DMS53 (cell line): ENCODE measurements at places on chromosomes 7 and 10.

GRCh38 chr10:17273403-17273802 lies 45.4 kb downstream of the VIM start:
- peak; percentile 90 for DNase-seq

DNA sequence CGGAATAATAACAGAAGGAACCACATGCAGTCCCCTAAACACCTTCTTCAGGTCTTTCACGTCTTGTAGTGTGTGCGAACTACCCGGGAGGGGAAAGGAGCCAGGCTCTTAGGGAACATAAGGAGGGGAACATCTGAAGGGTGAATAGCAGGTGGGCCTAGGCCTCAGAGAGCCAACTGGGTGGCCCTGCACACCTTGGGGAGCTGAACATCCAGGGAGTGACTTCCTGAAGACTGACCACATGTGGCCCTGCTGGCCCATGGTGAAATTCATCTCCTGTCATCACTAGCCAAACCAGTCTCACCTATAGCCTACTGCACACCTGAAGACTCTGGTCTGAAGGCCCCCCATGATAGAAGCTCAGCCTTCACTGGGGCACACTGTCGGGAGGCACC lies 5.6 kb downstream of the CALML3 start:
- DNase-seq: no peak

DNA sequence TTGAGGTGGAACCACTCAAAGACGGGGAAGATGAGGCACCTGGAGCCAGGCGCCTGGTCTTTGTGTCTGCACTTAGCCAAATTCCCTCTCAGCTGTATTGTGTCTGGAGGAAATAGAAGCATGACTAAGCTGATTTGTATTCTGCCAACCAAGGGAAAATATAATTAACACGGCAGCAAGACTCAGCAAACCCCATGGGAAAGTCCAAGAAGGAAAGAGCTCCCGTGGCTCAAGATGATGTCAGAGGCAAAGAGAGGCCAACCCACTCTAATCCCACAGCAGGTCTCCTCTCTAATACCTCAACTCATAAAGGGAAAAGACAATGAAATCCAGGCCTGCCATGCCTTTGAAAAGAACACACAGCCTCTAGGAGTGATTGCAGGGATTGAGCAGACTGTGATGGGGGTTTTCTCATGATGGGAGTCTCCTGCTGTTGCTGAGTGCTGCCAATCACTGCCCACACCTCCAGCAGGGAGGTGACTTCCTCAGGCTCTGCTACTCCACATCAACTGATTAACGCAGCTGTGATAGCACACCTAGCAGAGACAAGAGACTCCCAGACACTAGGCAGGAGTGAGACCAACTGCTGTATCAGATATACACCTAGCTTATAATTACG lies 255.5 kb upstream of the C7orf33 start:
- DNase-seq: peak; percentile 64

GRCh38 chr7:68065581-68065980 lies 1068.9 kb downstream of the TYW1 start:
- DNase-seq: no peak

- DNase-seq: no peak
These were observed 9.9 kb upstream of the LIPM start for GRCh38 chr10:88792661-88793060.

- no peak for DNase-seq
These were observed 49.5 kb downstream of the GATA3 start for GRCh38 chr10:8104005-8104404.

- DNase-seq: no peak
These were observed 35.8 kb downstream of the PAX2 start for GRCh38 chr10:100781145-100781665.

DNA sequence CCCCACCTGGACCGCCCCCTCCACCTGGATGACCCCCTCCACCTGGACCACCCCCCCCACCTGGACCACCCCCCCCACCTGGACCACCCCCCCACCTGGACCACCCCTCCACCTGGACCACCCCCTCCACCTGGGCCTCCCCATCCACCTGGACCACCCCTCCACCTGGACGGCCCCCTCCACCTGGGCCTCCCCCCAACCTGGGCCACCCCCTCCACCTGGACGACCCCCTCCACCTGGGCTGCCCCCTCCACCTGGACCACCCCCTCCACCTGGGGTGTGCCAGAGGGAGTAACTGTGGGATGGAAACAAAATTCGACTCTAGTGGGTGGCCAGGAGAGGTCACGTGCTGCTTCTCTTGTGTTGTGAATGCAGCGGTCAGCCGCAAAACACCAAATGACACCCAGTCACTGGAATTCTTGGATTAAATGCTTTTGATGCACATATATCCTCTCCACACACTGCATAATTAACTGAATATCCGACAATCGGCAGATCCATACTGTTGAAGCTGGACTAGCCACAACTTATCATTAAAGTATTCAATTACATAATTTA lies 316.7 kb downstream of the PTPRN2 start:
- no peak for DNase-seq

DNA sequence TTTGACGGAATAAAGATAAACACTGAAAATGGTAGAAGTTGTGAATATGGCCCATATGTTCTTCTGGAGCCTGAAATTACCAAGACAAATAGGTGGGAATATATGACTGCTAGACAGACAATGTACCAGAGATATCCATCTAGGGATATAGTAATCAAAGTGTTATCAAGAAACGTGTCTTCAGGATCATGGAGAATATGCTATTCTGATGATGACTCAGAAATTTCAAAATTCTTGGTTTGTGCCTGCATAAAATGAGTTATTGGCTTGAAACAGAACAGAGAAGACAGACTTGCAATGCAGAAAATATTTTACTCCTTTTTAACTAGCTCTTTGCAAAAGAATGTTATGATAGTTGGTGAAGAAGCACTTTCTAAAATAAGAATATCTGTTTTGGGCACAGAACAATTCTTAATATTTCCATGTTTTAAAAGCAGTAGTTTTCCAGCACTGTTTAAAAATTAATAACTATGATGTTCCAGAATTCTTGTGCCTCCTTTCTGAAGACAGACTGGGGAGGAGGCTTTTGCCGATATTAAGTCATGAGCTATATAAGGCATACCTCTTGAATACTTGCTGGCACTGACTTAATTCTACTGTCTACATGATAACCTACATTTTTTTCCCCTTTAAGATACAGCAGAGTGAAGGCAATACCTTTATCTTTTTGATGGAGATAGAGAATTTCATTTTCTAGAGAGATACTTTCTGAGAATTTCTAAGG lies 34.4 kb upstream of the CABCOCO1 start:
- DNase-seq: no peak

DNA sequence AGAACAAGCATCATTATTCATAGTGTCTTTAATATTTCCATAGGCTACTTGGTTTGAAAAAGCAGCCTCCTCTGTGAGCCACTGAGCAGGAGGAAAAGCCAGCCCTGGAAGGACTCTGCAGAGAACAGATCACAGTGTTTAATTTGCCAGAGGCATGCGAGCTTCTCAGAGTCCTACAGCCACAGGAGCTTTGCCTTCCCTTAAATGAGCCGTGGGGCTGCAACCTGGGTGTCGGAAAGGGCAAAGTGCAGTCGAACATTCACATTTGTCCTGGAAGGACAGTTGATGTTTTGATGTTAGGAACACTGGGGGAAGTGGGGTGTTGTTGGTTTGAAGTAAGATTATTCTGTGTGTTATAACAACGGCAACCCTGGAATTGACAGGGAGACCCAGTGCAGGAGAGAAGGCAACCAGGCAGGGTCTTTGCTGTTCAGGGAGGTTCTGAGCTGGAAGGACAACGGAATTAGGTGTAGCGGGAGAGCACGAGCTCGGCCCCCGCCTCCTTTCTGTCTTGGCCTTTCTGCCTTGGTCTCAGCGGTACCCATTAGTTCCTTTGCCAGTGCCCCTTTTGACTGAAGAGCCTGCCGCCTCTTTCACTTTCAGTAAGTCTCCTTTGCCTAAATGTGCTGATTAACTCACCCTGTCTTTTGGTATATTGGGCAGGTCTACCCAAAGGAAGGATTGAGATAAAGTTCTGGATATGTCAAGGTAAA lies 192.3 kb upstream of the PITRM1 start:
- peak; percentile 86 for DNase-seq

DNA sequence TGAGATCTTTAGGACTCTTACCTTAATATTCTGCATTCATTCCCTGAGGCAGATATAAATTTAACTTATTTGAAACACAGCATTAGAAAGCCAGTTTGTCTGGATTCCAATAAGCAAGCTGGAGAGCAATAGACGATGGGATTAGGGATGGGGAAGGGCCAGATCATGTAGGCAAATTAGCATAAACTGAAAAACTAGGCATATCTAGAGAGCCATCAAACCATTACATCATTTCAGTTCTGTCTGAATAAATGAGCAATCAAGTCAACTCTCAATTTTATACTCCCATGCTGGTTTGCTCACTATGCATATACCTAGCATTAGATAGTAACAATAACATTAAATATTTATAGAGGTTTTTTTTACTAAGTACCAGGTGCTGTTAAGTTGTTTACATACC lies 583.6 kb upstream of the LRRN3 start:
- DNase-seq: no peak

- DNase-seq: no peak
These were observed 290.9 kb downstream of the DPP6 start for GRCh38 chr7:154342971-154343633.

GRCh38 chr7:68619526-68619925 lies 978.7 kb upstream of the AUTS2 start:
- no peak for DNase-seq

DNA sequence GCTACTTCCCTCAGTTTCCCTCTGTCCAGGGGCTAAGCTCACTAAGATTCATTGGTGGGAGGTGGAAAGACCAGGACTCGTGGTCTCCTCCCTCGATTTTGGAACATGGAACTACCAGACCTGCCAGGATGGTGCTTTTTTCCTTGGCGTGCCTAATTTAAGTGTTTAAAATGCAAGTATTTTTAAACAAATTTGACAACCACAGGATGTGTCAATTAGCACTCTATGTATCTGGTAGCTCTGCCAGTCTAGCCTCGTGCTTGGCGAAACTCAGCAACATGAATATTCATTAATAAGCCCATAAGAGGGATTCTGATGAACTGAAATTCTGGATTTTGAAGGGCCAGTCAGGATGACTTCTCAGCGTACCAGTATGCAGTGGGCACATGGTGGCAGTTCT lies 145.0 kb upstream of the PRR15 start:
- no peak for DNase-seq

DNA sequence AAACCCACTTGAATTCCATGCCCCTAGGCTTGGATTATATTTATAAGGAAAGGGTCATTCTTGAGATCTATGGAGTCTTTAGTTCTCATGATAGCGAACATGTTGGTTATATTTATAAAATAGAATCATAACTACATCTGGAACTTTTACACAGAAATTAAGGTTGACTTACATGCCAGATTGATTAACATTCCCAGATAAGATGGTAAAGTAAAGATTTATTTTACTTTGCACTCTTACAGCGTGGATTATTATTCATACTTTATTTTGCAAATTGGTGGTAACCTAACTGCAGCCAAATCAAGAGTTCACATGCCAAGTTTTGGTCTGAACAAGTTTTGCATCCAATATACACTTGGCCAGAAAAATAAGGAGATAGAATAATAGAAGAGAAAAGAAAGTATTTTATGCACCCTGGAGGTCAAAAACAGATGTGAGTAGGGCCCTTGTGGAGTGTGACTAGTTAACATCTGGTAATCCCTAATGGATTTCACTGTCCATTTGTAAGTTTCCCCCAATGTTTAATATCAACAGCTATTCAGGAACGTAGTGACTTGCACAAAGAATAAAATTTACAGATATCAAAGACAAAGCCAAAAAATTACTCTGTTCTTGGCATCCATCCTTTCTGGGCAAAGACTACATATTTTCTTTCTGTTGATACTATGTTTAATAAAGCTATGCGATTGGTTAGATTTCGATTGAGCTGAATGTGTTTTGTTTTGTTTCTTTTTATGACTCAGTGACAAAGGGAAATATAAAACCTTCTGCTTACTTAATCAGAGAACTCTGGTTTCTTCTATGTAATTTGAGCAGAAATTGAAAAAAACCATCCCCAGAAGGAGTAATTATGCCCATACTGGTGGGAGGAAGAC lies 10.1 kb upstream of the TMEM26 start:
- no peak for DNase-seq

DNA sequence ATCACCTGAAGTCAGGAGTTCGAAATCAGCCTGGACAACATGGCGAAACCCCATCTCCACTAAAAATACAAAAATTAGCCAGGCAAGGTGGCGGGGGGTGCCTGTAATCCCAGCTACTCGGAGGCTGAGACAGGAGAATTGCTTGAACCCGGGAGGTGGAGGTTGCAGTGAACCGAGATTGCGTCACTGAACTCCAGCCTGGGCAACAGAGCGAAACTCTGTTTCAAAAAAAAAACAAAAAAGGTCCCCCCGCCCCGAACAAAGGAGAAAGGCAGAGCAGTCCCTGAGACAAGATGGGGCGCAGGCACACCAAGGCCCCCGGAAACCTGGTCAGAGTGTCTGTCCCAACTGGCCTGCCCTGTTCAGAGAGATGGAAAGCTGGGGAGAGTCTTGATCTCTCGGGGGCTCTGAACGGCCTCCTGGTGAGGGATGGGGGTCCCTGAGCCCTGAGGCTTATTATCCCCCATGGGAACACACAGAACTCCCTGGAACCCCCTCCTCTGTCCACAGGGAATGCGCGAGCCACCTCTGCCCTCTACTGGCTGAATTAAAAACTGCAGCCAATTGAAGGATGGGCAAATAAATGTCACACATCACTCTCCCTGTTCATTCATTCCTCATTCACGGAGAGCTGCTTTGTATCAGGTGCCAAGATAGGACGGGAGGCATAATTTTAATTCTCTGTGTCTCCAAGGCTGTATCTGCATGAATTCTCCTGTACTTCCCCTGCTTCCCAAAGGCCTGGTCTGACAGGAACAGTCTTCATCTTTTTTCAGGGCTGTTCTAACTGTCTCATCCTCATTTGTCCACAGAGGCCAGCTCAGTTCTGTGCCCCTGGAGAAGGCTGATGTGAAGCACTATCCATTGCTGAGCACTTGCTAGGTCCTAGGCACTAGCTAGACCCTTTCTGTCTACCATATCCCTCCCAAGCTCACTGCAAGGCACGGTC lies 28.9 kb downstream of the MAT1A start:
- peak; percentile 63 for DNase-seq

DNA sequence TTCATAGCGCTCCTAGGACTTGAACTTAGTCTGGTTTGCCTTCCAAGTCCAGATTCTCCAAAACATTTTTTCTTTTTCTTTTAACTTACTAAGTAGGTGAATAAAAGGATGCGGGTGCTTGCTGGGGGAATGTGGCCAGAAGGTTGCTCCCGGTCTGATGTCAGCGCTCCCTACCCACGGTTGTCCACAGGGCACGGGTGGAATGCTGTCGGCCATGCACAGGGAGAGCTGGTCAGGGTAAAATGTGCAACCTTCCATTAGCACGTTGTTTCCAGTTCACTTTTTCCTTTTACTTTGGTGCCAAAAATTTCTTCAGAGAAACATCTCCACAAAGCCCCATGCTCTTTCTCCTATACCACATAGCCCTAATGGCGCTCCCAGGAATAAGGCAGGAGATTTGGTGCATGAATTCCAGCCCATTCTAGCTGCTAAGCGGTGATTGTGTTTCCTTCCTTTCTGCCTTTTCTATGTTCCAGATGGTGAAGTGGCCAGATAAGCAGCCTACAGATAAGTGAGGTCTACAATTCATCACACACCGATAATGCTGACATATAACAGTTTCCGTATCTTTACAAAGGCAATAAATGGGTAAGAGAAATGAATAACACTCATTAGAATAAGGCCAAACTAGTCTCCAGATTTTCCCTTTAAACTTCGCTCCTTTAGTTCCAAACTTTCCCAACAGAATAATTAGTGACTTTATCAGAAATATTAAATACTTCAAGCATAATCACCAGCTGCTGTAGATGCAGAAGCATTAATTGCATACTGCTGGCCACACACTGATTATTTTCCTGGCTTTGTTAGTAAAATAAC lies 138.3 kb upstream of the FGFR2 start:
- no peak for DNase-seq
